ENCODE measurements at places on chromosomes 1 and 21. TPM values are rescaled to one million over a fixed set of nuclear protein-coding genes. Genes with fewer than 3 reads are reported as not detected.

The RNU1-1 gene
- total RNA-seq, result under 0.01 TPM

The C8B gene
- not detected for total RNA-seq

The SMCP gene
- not detected for total RNA-seq

The ZBTB8B gene
- not detected for total RNA-seq

The BPNT1 gene
- 48.8 TPM for total RNA-seq
